ENCODE measurements at places on chromosomes 5 and 9.

GRCh38 chr9:35725362-35725761 is 6.6 kb downstream of the TLN1 start:
- DNase-seq, result no peak

DNA sequence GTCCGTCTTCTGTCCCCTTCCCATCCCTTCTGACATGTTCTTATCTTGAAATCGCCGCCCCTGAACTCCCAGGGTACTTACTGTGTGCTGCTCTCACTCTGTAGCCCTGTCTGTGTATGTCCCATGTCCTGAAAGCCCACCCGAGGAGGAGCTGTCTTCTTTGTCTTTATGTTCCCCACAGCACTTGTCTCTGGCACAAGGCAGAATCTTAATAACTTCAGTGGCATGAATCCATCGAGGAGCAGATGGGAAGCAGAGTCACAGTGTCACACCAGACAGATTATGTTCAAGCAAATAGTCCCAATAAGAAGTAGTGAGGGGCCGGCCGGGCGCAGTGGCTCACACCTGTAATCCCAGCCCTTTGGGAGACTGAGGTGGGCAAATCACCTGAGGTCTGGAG is 29.7 kb upstream of the LTC4S start:
- DNase-seq, result no peak

GRCh38 chr5:123156577-123157296 is 67.7 kb downstream of the PRDM6 start:
- DNase-seq, result no peak

DNA sequence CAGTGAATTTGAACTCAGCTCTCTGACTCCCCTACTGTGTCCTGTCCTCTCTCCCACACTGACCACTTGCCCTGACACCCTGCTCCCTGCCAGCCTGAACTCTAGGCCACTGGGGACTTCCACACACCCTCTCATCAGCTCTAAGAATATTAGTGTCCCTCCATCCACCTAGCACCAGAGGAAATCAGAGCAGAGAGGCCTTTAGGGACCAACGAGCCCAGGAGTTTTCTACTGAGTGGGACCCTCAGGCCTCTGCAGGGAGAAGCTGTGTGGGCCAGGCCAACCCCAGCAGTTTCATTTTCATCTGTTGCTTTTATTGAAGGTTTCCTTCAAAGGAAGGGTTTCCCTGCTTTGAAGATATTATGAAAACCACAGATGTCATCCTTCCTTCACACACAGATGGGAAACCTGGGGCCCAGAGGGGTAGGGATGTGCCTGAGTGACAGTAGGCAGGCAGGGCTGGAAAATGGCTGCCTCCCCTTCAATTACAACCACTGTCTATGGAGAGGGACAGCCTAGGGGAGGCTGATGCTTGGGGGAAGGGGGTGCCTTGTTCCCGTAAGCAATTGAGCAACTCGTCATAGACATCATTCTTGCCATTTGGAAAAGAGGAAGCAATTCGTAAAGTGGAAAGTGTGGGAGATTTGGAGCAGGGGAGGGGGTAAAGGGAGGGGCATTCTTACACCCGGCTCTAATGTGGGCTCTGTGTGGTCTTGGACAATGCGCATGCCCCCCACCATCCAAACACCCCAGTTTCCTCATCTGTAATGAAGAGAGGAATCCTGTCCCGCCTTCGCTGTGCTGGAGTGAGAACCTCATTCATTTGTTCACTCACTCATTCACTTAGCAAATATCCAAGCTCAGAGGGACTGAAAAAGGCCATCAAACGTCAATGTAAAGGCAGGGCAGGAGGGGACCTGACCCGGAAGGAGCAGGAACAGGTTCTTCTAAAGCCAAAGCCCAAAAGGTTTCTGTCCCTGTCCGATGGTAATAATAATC is 3.9 kb downstream of the GLIPR2 start:
- DNase-seq, result no peak

- DNase-seq, result no peak
These were observed 250.2 kb downstream of the PDZD2 start for GRCh38 chr5:31889001-31889561.

DNA sequence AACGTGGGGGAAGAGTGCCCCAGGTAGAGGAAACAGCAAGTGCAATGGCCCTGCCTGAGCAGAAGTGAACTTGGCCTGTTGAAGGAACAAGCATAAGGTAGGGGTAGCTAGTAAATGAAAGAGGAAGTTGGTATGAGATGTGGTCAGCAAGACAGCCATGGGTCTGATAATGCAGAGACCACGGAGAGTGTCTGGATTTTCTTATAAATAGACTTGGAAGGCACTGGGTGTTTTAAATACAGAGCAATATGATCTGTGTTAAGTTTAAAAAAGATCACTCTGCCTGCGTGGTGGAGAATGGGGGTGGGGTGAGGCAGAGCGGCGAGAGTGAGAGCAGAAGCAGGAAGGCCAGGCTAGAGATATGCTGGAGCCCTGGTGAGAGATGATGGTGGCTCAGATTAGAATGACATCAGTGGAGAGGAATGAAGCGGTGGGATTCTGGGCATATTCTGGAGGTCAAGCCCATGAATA is 4.2 kb downstream of the ADAM19 start:
- DNase-seq, result no peak

- DNase-seq, result no peak
These were observed 7.6 kb downstream of the KIF24 start for GRCh38 chr9:34321451-34321850.

DNA sequence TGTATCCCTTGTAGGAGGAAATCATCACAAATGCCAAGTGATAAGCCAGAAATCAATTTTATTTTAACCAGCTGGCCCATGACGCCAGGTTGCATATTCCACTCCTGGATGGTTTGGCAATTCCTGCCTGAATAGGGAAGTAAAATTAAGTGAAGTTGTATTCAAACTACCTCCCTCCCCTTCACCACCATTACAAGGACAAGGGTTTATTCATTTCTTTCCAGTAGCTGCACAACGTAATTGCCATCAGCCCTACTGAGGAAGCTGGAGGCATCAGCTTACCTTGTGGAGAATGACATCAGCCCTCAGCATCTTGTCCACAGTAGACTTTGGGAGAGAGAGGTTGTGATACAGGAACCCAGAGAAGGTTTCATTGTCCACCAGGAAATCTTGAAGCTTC is 66.6 kb downstream of the ABCA1 start:
- no peak for DNase-seq

GRCh38 chr9:89445801-89446251 is 52.1 kb downstream of the SEMA4D start:
- no peak for DNase-seq

DNA sequence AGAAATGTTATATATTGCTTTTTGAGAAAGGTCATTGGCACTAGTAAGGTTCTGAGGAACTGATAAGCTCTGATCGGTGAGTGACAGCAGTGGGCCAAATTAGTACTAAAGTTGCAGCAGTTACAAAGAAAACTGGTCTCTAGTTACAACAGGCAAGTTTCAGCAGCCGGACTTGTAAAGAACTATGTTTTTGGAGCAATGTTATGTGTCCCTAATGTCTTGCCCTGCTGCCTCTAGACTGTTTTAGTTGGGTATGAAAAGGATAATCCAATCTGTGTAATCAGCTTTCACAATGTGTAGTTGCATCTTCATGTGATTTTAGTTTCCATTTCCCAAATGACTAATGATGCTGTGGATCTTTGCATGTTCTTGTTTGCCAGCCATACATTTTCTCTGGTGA is 113.5 kb downstream of the CAMK4 start:
- DNase-seq, result no peak

GRCh38 chr5:425714-426113 is 17.3 kb upstream of the EXOC3 start:
- no peak for DNase-seq

GRCh38 chr9:93665637-93666438 is 89.5 kb downstream of the PHF2 start:
- DNase-seq, result no peak

GRCh38 chr5:82257247-82257646 is 20.9 kb downstream of the RPS23 start:
- no peak for DNase-seq

GRCh38 chr5:58666141-58666540 is 83.3 kb downstream of the RAB3C start:
- no peak for DNase-seq

DNA sequence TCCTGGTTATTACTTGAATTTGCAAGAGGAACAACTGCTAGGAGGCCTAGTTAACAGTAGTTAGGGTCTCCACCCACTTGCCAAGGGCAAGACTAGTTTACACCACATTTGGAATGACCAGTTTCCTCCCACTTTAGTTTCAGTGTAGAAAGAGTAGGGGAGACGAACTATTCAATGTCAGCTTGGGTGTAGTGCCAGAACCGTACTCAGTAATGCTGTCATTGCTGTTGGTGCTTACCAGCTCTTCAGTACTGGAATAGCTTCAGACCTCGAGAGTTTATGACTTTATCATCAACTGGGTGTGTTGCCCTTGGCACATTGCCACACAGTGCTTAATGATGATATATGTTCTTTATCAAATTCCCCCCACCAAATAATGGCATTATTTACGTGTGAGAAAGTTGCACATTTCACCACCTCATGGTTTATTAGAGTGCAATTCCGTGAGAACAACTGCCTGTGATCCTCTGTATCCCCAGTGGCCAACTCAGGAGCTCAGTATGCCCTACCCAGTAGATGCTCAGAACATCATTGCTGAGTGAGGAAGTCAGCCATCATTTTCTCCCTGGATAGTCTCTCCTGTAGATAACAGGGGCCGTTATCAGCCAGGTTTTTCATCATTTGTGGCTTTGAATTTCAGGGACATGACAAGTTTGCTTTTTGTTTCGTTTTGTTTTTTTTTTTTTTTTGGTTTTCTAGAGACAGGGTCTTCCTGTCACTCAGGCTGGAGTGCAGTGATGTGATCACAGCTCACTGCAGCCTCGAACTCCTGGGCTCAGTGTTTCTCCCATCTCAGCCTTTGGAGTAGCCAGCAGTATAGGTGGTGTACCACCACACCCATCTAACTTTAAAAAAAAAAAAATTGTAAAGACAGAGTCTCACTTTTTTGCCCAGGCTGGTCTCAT is 67.3 kb downstream of the DOCK8 start:
- DNase-seq, result no peak

DNA sequence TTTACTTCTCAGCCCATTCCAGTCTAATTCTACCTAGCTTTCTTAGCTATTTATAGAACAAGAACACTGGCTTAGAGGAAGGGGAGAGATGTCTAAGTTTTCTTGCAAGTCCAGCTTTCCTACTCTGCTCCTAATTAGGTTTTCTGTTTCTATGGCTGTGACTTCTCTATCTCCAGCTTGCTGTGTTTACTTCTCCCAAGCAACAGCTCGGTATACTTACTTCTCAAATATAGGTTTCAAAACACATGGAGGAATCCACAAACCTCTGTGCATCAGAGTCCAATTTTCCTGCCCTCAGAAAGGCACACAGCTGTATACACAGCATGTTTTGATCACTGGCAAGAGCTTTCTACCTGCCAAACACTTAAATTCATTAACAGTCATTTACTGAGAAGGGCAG is 17.4 kb upstream of the HMGCR start:
- DNase-seq, result no peak

GRCh38 chr9:33135031-33135461 is 32.1 kb downstream of the B4GALT1 start:
- no peak for DNase-seq

GRCh38 chr5:103021314-103021713 is 98.6 kb downstream of the GIN1 start:
- DNase-seq, result no peak

DNA sequence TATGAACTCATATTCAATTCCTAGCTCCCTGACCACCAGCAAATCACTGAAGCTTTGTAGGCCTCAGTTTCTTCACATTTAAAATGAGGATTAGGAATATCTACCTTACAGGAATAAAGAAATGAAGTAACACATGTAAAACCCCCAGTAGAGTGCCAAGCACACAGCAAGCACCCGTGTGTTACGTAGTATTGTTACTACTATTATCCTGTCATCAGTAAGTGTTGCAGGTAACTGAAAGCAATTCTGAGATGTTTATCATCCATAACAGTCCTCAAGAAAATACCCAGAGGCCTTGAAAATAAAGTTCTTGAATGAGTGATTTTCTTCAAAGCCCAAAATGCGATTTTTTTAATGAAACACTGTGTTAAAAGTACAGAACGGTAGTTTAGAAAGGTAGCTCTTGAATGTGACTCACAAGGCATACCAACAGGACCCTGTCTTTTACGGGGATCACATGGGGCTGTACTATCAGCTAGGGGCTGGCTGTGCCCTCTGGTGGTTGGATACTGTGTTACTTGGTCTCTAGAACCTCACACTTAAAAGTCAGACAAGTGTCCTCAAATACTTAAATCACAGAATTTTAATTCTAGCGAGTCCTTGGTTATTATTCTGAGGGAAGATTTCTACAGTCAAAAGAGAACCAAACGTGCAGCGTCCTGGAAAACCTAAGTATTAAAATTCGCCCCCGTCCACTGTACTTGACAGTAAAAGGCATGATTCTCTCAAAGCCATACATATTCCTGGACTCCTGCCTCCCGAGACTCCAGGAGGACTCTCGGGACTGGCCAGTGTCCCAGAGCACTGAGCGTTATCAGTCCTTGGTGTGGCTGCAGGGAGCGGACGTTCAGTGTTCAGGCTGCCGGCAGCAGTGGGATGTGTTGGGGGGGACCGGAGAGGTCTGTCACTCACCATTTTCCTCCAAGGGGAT is 725 bp downstream of the NDUFB6 start:
- no peak for DNase-seq

DNA sequence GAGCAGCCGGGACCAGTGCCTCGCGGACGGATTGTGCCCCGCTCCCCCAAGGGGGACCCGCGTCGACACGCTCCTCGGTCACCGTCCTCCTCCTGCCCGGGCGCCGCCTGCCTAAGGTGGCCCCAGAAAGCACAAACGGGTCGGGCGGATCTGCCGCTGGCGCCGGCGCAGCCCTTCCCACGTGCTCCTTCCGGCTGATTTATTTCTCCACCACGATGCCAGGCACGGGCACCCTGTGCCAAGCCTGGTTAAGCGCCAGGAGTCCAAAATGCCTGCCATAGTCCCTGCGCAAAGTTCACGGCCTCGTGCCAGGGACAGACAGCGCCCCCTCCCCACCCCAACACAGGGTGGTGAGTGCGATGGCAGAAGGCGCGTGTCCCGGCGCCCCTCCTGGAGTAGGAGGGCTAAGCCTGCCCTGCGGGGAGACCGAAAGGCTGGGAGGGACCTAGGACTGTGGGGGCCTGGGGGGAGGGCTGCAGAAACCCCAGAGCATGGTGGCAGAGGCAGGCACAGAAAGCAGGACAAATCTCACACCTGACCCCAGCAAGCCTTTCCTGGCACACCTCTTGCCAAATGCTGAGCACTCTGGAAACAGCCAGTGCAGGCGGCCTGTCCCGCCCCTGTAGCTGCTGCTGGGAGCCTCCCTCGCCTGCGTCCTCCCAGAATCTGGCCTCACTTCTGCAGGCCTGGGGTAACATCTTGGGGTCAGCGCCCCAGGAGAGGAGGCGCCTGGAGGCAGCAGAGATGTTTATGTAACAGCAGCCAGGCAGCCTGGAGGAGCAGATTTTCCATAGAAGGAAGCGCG is 1.1 kb upstream of the NOTCH1 start:
- DNase-seq, result no peak

DNA sequence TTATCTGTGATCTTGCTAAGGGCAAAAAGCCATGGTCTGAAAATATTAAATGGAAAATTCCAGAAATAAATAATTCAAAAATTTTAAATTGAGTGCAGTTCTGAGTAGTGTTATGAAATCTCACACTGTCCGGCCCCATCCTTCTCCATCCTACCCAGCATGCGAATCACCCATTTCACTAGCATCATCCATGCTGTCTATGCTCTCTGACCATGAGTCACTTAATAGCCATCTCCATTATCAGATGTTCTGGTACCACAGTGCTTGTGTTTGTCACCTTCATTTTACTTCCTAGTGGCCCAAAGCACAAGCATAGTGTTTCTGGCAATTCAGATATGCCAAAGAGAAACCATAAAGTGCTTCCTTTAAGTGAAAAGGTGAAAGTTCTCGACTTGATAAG is 63.3 kb upstream of the SMC5 start:
- DNase-seq, result no peak

Data from NCI-H187 treated with DMSO at 0.1 percent for 48 hours (cell line).